DMS79 (cell line): ENCODE measurements at places on chromosomes 6 and 20.

DNA sequence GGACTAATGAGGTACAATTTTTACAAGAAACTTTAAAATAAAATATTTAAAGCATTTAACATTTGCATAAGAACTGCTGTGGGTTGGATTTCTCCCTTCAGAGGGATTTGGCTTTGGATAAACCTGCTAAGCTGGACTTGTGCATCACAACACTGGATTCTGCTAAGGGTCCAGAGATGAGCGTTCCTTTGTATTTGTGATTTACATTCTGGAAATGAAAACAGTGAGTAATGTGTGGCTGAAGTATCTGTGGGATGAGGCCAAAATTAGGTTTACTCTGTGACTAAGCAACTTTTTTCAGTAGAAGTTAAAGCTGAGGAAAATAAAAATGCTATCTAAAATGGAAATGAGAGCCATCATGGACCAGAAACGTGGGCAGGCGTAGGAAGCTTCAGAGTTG is 494.3 kb downstream of the EPM2A start:
- DNase-seq: no peak

DNA sequence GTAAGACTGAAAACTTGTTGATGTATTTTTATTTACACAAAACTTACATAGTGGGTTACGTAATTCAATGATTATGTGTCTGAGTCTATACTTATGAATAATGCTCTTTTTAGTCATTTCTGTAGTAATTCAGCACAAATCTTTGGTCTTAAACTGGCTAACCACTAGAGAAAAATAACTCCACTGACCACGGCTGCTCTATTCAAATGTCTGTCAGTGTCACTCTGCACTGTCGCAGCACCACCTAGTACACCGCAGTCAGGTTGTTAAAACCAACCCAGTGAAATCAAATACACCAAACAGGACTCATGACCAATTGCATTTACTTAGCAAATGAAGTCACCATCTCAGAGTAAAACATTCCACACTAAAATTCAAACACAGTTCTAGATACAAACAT is 93.5 kb upstream of the CCDC28A start:
- no peak for DNase-seq

- DNase-seq: no peak
These were observed 17.9 kb downstream of the CD40 start for GRCh38 chr20:46135856-46136633.

DNA sequence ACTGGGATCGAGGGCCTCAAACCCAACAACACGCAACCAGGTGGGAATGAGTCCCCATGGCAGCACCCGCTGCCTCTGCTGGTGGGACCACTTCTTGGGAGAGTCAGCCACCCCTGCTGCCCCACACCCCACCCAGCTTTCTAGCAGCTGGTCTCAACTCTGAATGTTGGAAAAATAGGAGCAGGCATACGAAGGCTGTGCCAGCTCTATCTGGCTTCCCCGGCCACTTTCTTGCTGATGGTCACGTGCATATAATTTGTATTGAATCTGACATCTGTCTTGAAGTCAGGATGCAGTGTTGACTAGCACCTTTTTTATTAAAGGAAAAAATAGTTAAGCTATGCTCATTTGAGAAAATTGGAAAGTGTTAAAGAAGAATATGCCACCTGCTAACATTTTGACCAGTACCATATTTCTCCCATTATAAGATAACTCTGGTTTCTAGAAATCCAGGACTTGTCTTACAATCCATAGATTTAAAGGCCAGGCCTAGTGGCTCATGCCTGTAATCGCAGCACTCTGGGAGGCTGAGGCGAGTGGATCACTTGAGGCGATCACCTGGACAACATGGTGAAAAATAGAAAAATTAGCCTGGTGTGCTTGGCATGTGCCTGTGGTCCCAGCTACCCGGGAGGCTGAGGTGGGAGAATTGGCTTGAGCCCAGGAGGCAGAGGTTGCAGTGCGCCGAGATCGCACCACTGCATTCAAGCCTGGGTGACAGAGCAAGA is 26.9 kb upstream of the MAPRE1 start:
- no peak for DNase-seq

DNA sequence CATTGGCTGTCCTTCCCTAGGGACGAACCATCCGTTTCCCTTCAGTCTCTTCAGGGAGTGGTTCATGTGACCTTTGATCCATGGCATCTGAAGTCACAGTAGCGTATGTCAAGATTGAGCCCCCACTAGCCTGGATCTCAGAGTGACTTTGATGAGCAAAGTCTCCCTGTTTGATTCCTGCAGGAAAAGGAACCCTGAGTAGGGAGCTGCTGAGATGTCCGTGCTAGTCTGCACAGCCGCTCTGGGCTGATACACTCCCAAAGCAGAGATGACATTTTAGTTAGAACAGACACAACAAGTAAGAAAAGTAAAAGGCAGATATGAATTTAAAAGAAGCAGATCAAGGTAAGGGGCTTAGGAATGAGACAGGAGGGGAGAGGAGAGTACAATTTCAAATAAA is 899.4 kb downstream of the C6orf118 start:
- no peak for DNase-seq

DNA sequence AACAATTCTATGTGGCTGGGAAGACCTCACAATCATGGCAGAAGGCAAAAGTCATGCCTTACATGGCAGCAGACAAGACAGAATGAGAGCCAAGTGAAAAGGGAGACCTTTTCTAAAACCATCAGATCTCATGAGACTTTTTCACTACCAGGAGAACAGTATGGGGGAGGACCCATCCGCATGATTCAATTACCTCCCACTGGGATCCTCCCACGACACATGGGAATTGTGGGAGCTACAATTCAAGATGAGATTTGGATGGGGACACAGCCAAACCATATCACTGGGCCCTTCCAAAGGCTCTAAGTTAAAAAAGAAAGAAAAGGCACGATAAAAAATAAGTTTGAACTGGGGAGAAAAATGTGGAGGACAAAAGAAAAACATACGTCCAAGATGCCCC is 406.9 kb upstream of the CDH4 start:
- DNase-seq: no peak

- DNase-seq: no peak
These were observed 16.1 kb downstream of the FGD2 start for GRCh38 chr6:37021356-37022129.

GRCh38 chr6:119333707-119334295 is 15.8 kb downstream of the MAN1A1 start:
- DNase-seq: no peak

GRCh38 chr6:56851541-56852259 is 103.2 kb upstream of the BEND6 start:
- no peak for DNase-seq

DNA sequence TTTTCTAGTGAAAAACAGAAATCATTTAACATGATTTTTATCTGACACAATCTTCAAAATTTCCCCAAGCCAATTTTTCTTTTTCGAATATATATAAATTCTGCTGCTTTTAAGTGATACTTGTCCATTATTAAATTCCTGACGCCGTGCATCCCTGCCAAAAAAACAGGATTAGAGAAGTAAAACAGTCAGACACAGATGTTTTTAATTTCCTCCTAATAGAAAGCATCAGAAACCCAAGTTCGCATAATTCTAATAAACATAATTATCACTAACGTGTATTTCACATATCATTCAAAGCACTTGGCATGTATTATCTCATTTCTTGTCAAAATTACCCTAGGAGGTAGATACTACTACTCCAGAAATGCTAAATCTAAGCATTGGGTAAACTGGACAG is 179.5 kb downstream of the ZFP64 start:
- no peak for DNase-seq

DNA sequence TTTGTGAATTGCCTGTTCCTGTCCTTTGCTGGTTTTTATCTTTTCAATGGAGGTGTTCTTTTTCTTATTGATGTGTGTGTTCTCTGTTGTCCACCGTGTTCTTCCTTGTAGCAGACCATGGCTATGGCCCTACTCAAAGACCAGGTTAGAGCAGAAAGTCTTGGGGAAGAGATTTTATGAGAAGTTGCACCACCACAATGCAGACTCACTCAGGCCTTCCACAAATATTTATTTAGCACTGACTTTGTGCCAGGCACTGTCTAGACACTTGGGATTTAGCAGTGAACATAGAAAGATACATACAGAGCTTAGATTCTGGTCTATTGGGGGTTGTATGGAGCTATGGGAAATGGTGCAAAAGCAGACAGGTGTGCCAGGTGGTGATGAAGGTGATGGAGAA is 98.8 kb downstream of the DTD1 start:
- no peak for DNase-seq

- DNase-seq: no peak
These were observed 174.6 kb downstream of the LMBRD1 start for GRCh38 chr6:69622230-69622629.

DNA sequence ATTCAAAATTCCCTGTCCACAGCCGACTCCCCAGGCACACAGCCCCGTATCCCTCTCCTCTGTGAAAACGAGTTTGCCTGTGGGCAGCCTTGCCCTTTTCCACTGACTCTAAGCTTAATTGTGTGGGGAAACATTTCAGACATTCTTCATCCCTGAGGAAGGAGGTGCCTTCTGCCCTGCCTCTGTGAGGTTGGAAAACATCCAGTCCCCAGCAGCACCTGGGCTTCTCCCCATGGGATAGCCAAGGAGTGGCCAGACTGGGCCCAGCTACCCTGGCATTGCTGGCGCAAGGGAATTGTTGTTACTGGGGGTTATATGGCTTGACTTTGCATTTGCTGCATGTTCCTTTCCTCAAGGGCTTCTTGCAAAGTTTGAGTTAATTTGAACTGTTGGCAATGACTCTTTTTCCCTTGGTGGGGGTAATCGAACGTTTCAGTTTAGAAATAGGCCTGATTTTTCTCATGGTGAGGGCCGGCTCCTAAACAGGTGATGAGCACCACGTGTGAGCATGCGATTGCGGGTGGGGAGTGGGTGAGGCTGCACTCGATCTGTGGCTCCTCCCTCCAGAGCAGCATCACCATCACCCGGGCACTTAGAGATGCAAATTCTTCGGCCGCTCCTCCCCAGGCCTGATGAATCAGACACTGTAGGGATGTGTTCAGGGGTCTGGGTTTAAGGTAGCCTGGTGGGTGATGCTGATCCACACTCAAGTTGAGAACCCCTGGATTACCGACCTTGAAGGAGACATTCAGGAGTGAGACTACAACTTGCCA is 29.9 kb downstream of the GABRR2 start:
- DNase-seq: no peak

- DNase-seq: no peak
These were observed 384.4 kb upstream of the JARID2 start for GRCh38 chr6:14861491-14861943.

GRCh38 chr6:138188278-138188941 is 26.7 kb downstream of the ARFGEF3 start:
- DNase-seq: no peak

GRCh38 chr6:41975276-41975675 is 33.7 kb upstream of the CCND3 start:
- no peak for DNase-seq

DNA sequence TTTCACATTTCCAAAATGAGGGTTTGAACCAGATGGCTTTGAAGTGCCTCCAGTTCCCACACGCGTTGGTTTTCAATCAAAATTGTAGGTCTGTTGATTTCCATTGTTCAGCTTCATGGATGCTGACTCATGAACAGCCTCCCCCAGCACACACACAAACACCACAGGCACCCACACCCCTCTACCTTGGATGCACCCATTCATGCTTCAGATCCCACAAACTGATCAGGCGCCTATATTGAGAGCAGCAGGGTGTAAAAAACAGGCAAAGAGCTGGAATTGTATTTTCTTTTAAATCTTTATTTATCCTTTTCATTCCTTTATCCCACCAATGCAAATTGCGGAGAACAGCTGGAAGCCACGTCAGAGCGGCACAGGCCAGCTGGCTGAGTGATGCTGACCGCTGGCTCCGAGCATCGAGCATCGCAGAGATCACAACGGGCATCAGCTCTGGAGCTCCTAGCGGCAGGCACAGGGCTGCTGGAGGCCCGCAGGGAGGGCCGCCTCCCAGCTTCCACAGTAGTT is 29.3 kb upstream of the TBC1D7 start:
- no peak for DNase-seq

GRCh38 chr6:136614994-136615393 is 64.8 kb upstream of the MAP7 start:
- DNase-seq: no peak

- DNase-seq: no peak
These were observed 16.6 kb downstream of the ZC3H12D start for GRCh38 chr6:149468179-149468578.

GRCh38 chr6:157575436-157576145 is 194.6 kb downstream of the ZDHHC14 start:
- no peak for DNase-seq

- DNase-seq: no peak
These were observed 442.7 kb upstream of the HSF2 start for GRCh38 chr6:121956782-121957181.

DNA sequence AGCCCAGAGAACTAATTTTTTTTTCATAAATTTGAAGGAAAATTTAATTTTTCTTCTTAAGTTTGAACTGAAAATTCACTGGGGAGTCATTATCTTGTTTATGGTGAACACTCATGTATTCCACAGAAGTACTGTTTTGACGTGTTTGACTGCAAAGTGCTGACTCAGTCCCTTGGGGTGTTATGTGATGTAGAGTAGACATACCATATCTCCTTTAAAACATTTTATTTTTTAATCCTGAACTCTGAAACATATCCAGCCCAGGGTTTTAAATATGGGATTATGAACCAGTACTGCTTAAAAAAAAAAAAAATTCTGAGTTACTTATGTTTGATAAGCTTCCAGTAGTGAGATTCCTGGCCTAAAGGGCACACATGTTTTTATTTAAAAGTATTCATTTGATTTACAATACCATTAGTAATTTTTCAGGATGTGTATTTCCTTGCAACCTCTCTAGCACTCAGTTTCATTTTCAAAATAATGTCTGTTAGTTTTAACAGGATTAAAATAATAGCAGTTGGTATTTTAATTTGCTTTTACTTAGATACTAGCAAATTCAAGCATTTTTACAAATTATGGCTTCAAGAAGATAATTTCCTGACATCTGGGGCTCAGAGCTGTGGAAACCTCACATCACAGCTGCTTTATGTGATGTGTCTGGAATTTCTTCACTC is 81.7 kb upstream of the PDE10A start:
- no peak for DNase-seq
